ENCODE measurements at places on chromosomes 16 and 17. TPM values are rescaled to one million over a fixed set of nuclear protein-coding genes. Genes with fewer than 3 reads are reported as not detected.

Gene IL17C
- total RNA-seq = not detected

DNA sequence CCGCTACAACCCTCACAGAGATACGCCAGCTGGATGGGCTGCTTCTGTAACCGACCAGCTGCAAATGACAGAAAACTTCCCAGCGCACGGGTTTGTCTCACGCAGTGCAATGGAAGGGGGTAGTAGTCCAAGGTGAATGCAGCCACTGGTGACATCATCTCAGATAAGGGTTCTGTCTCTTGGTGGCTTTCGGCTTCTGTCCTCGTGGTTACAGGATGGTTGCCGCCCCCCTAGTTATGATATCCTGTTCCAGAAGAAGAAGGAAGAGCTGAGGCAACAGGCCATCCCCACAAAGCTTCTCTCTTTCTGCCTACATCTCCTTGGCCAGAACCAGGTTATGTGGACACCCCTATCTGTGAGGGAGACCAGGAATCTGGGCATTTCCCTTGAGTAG, 40.3 kb upstream of the BAHCC1 start:
- no peak overlapping the region for H3K27ac ChIP-seq
- H3K4me3 ChIP-seq = no peak overlapping the region
- H3K4me1 ChIP-seq = peaks cover 2% of the 10 kb centered on the region
- no peaks in the 10 kb centered on the region for H3K36me3 ChIP-seq
- no peak for DNase-seq

Gene SLC13A2
- not detected for total RNA-seq

GRCh38 chr16:14548933-14549788, 80.9 kb downstream of the PARN start:
- peaks cover 4% of the 10 kb centered on the region for H3K4me1 ChIP-seq
- H3K27me3 ChIP-seq = no peaks in the 10 kb centered on the region
- no peak overlapping the region for H3K4me3 ChIP-seq
- no peak for DNase-seq

DNA sequence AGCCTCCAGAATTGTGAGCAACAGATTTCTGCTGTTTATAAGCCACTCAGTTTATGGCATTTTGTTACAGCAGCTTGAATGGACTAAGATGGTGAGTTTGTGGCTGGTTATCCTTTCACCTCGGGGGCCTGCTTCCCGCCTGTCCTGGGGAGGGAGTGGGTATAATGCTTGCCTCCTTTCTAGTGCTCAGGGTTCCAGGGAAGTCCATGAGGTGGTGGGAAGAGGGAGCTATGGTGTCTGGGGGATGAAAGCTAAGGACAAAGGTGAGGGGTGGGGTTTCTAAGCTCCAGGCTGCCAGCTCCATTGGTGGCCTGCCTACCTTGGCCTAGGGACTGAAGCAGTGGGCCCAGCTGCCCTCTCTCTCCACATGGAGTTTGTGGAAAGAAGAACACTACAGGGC, 50.2 kb upstream of the SDK2 start:
- no peaks in the 10 kb centered on the region for H3K4me1 ChIP-seq
- DNase-seq = no peak

Gene LIMD2
- total RNA-seq = 4.5 TPM

Gene ITGAL
- total RNA-seq = not detected

DNA sequence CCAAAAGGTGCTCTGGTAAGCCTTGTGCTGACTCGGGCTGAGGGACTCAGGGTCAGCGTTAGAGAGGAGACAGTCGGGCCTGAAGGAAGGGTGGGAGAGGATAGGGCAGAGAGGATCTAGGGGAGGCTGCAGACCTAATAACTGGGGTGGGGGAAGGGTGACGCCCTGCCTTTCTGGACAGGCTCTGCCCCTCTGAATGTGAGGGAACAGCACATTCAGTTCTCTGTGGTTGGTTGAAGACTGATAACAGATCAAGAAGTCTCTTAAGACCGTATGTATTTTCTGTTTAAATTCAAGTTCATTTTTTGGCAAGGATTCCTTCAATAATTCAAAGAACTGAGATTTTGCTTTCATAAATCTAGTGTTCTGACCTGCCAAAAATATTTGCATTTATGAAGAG, 56.2 kb upstream of the TEKT3 start:
- peaks cover 16% of the 10 kb centered on the region for H3K4me1 ChIP-seq
- H3K36me3 ChIP-seq = no peaks in the 10 kb centered on the region
- H3K27ac ChIP-seq = no peak overlapping the region
- no peak overlapping the region for H3K4me3 ChIP-seq

DNA sequence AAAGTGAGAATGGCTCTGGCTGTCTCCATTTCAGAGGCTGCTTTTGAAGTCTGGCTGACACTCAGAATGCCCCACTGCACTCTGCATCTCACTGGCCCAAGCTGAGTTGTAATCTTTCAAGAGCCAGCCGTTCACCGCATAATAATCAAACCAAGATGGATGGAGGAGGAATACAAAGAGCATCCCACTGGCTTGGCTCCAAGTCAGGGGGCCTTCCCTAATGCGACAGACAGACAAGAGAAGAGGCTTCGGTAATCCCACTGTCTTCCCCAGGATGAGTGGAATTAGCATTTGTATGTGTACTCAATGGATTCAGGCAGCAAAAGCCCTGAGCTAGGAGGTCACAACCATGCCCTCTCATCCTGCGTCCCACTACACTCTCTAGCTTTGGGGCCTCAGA, 68.0 kb downstream of the CBLN1 start:
- no peak for DNase-seq
- H3K4me1 ChIP-seq = no peaks in the 10 kb centered on the region
- no peak overlapping the region for H3K27ac ChIP-seq
- no peaks in the 10 kb centered on the region for H3K27me3 ChIP-seq

GRCh38 chr16:2213817-2214718, 572 bp downstream of the PGP start:
- H3K27ac ChIP-seq = peak overlapping the region; percentile 28
- H3K27me3 ChIP-seq = no peaks in the 10 kb centered on the region
- H3K4me3 ChIP-seq = peak overlapping the region; percentile 67

DNA sequence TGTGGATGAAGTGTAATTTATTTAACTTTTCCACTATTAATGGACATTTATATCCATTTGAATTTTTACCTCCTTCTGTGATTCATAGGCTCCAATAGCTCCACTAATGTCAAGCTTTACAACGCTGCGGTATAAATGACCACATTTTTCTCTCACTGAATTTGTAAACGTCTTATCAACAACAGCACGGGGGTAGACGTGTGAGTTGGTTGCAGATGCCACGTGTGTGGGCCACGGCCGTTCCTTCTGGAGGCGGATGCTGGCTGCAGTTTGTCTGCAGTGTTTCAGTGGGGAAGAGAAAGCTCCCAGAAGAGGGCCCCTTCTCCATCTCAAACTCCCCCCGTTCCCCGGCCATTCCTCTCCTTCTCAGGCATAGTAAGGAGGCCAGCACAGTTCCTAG, 68.2 kb upstream of the XYLT1 start:
- H3K4me3 ChIP-seq = no peak overlapping the region
- H3K4me1 ChIP-seq = peaks cover 2% of the 10 kb centered on the region
- no peak overlapping the region for H3K27ac ChIP-seq
- DNase-seq = peak; percentile 72
- H3K36me3 ChIP-seq = no peaks in the 10 kb centered on the region
- peaks cover 3% of the 10 kb centered on the region for H3K27me3 ChIP-seq

GRCh38 chr17:880443-881269, 98.5 kb downstream of the MRM3 start:
- H3K4me1 ChIP-seq = peaks cover 23% of the 10 kb centered on the region
- H3K27me3 ChIP-seq = no peaks in the 10 kb centered on the region
- H3K36me3 ChIP-seq = peaks cover 2% of the 10 kb centered on the region
- H3K27ac ChIP-seq = peak overlapping the region; percentile 53
- DNase-seq = peak; percentile 25
- no peak overlapping the region for H3K4me3 ChIP-seq

- H3K27ac ChIP-seq = no peak overlapping the region
- no peaks in the 10 kb centered on the region for H3K36me3 ChIP-seq
- peak; percentile 39 for DNase-seq
- peaks cover 2% of the 10 kb centered on the region for H3K4me1 ChIP-seq
Observed at GRCh38 chr17:31824766-31825360, 34.2 kb downstream of the COPRS start.

DNA sequence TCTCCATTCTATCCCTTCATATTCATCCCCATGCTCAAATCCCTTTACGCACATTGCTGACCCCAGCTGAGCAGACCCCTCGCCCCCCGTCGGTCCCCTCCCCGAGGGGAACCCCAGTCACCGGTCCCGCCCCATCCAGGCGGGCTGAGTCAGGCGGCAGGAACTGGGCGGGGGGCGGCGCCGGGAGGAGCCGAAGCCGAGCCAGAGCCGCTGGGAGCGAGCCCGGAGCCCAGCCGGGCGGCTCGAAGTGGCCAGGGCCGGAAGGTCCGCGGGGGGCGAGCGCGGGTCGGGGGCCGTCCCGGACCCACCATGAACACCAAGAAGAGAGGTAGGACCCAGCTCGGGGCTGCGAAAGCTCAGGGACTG, 8.6 kb downstream of the RIPOR1 start:
- no peaks in the 10 kb centered on the region for H3K27me3 ChIP-seq
- H3K36me3 ChIP-seq = peaks cover 36% of the 10 kb centered on the region
- H3K27ac ChIP-seq = peak overlapping the region; percentile 41
- H3K4me3 ChIP-seq = peak overlapping the region; percentile 51
- DNase-seq = peak; percentile 36

GRCh38 chr17:76504117-76504516, 2.9 kb upstream of the RHBDF2 start:
- H3K4me1 ChIP-seq = peaks cover 13% of the 10 kb centered on the region
- no peaks in the 10 kb centered on the region for H3K36me3 ChIP-seq
- H3K27me3 ChIP-seq = peaks cover 13% of the 10 kb centered on the region
- DNase-seq = no peak
- no peak overlapping the region for H3K4me3 ChIP-seq
- H3K27ac ChIP-seq = no peak overlapping the region

DNA sequence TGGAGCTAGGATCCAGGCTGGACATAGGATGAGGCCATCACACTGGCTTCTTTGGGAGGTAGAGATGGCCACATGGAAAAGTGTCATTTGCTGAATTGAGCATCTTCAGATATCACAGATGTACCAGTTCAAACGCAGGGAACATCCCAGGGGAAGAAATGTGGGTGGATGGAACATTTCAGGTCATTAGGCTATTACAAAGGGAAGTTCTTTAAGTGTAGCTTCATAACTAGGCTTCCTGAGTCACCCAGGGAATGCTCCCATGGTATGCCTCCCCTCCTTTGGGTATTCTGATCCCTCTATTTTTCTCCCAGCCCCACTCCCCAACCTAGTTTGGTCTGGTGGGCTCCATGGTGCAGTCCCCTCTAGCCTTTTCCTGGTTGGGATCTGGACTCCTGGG, 69.8 kb upstream of the IRX3 start:
- H3K27me3 ChIP-seq = peaks cover 4% of the 10 kb centered on the region
- no peaks in the 10 kb centered on the region for H3K36me3 ChIP-seq
- no peaks in the 10 kb centered on the region for H3K4me1 ChIP-seq
- H3K4me3 ChIP-seq = no peak overlapping the region
- DNase-seq = no peak

- peak; percentile 83 for DNase-seq
- no peaks in the 10 kb centered on the region for H3K27me3 ChIP-seq
- H3K4me1 ChIP-seq = peaks cover 4% of the 10 kb centered on the region
- no peak overlapping the region for H3K27ac ChIP-seq
Observed at GRCh38 chr17:41695954-41696757, 7.5 kb downstream of the EIF1 start.

GRCh38 chr17:48618256-48618896, 3.3 kb upstream of the HOXB8 start:
- H3K4me1 ChIP-seq = no peaks in the 10 kb centered on the region
- peak; percentile 79 for DNase-seq
- no peak overlapping the region for H3K4me3 ChIP-seq
- H3K27me3 ChIP-seq = peaks cover 79% of the 10 kb centered on the region
- no peaks in the 10 kb centered on the region for H3K36me3 ChIP-seq

DNA sequence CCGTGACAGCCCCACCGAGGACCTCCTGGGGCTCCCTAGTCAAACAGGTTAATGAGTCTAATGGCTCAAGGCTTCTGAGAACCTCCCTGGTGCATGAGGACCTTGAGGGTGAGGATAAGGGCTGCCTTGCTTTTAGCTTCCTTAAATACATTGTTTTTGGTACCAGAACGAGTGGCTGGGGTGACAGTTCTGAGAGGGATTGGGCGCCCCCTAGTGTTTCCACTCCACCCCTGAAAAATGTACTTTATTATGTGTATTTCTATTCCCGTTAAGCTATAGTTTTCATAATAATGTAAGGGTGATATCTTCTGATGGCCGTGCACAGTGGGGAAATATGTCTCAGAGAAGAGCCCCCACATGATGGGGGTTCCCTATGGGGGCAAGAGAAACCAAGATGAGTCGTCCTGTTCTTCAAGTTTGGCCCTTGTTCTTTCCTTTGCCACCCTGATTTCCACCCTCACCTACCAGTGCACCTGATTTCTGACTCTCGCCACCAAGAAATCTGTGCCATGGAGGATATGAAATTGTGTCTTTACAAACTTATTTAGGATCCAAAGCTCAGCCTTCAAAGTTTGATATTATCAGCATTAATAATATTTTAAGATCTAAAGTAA, 14.5 kb upstream of the VWA3A start:
- no peak overlapping the region for H3K4me3 ChIP-seq
- no peaks in the 10 kb centered on the region for H3K36me3 ChIP-seq
- no peaks in the 10 kb centered on the region for H3K27me3 ChIP-seq
- peaks cover 13% of the 10 kb centered on the region for H3K4me1 ChIP-seq

GRCh38 chr17:7883781-7884386, 4.7 kb upstream of the CHD3 start:
- peak overlapping the region; percentile 43 for H3K4me3 ChIP-seq
- peak; percentile 45 for DNase-seq
- peaks cover 18% of the 10 kb centered on the region for H3K4me1 ChIP-seq
- H3K36me3 ChIP-seq = peaks cover 17% of the 10 kb centered on the region

GRCh38 chr16:46673320-46674013, 15.5 kb downstream of the VPS35 start:
- peak; percentile 69 for DNase-seq
- no peaks in the 10 kb centered on the region for H3K27me3 ChIP-seq
- no peak overlapping the region for H3K27ac ChIP-seq
- no peak overlapping the region for H3K4me3 ChIP-seq
- H3K36me3 ChIP-seq = peaks cover 33% of the 10 kb centered on the region
- H3K4me1 ChIP-seq = 0 out of 2 replicates have a peak, but pooled peaks cover 2% of the 10 kb centered on the region

- H3K27ac ChIP-seq = no peak overlapping the region
- peaks cover 4% of the 10 kb centered on the region for H3K4me1 ChIP-seq
- DNase-seq = no peak
Observed at GRCh38 chr17:39660011-39660360, 5.2 kb upstream of the TCAP start.
